Dermis lymphatic vessel endothelial cell (primary cell): ENCODE measurements at places on chromosomes 3 and 15. TPM values are rescaled to one million over a fixed set of nuclear protein-coding genes. Genes with fewer than 3 reads are reported as not detected.

DCBLD2 gene
- total RNA-seq, result 23.5 and 33.7 TPM in 2 replicates

CCR3 gene
- total RNA-seq, result not detected in 2 replicates

ZNF280D gene
- 17.4 and 29.6 TPM in 2 replicates for total RNA-seq

PARP9 gene
- total RNA-seq, result 13.8 and 14.3 TPM in 2 replicates

C3orf22 gene
- total RNA-seq, result not detected in 2 replicates

RGMA gene
- total RNA-seq, result under 0.01 TPM in 1 of 2 replicates, not detected in the other

COL6A5 gene
- not detected in 2 replicates for total RNA-seq

SLCO3A1 gene
- 0.33 and 1.1 TPM in 2 replicates for total RNA-seq

ITIH1 gene
- not detected in 2 replicates for total RNA-seq

NLGN1 gene
- under 0.01 TPM in 2 replicates for total RNA-seq

XCR1 gene
- not detected in 2 replicates for total RNA-seq

BTLA gene
- total RNA-seq, result 0.09 TPM in 1 of 2 replicates, not detected in the other

ARL6IP5 gene
- total RNA-seq, result 63.1 and 65.5 TPM in 2 replicates

BUB1B gene
- 4.6 and 5.1 TPM in 2 replicates for total RNA-seq

ACAN gene
- total RNA-seq, result under 0.01 TPM in 2 replicates
